Fibroblast of pulmonary artery (primary cell): ENCODE measurements at places on chromosomes 6 and 20.
A peak's percentile ranks its signal among the peaks of the same experiment; 100 is the strongest.

GRCh38 chr6:24614648-24615047, 31.3 kb downstream of the KIAA0319 start:
- no peak for DNase-seq

DNA sequence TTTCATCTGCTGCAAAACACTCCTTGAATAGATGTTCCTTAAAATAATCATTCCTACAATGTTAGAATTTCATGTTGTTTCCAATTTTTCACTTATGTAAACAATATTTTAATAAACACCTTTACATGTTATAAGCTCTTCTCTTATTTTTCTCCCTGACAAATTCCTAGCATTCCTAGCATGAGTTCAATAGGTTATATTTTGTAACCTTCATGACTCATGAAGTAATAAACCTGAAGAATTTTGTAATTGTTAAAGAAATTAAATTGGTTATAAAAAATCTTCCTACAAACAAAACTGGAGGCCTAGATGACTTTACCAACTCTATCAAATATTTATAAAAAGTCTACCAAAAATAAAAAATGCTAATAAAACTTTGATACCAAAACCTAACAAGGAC, 66.3 kb downstream of the NT5E start:
- DNase-seq = peak; percentile 44

DNA sequence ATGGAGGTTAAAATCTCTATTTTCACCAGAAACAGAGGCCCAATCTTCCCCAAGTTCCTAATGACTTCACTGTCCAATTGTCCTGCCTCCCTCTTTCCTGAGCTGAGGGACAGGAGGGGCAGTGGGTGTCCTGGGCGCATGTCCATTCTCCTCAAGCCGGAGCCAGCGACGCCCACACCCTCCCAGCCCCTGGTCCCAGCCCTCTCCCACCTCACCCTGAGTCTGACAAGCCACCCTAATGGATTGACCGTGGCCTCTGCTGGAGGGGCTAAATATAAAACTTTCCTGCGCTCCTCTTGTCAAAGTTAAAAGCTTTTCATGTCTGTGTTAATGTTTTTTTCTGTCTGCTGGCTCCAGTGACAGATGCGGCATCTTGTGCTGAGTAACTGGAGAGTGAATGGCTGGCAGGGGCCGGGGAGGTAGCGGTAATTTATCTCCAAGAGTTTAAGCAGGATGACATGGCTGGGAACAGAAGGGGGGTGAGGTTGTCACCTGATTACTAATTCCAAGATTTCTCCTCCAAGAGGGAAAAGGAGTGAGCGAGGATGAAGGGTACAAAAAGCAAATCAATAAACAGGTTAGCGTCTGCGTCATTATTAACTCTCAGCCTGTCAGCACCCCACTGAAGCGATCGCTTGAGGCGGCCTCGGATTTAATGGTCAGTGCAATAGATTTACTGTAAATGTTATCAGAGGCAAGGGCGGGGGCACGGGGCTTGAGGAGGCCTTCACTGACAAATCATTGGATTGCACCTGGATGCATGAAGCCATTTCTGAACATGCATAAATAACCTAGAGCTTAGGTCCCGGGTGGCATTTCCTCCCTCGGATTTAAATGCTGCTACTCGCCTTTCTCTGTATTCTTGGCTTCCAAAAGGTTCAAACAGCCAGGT, 118.1 kb upstream of the MAFB start:
- no peak for DNase-seq

GRCh38 chr6:108832738-108833137, 15.5 kb upstream of the ARMC2 start:
- DNase-seq = no peak

DNA sequence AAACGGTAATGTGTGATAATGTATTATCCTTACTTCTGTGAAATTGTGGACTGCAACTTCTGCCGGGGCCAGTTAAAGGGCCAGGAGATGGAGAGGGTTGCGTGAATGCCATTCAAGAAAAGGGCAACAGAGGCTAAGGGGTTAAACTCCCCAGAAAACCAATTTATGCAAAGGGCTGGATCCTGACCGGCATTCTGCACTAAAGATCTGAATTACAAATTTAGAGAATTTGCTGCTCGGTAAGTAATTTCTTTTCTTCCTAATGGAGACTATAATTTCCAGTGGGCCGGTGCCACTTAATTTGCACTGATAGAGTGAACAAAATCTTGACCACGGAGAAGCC, 130.1 kb downstream of the BCAS1 start:
- DNase-seq = no peak

DNA sequence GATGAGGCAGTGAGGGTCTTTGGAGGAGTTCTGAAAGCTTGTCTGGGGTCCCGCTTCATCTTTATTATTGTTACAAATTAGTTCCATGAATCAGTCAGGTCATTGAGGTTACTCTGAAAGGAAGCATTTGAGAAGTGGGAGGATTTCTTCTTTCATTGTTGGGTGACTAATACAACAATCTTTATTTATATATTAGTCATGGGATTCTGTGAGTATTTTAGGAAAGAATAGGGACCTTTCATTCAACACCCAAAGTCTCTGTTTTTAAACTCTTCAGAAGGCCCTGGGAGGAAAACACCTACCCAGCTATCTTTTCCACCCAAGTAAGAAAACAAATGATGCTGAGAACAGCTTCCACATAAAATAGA, 98.3 kb downstream of the SOD2 start:
- DNase-seq = peak; percentile 62

- no peak for DNase-seq
Observed at GRCh38 chr6:127215931-127216330, 50.7 kb upstream of the RNF146 start.

DNA sequence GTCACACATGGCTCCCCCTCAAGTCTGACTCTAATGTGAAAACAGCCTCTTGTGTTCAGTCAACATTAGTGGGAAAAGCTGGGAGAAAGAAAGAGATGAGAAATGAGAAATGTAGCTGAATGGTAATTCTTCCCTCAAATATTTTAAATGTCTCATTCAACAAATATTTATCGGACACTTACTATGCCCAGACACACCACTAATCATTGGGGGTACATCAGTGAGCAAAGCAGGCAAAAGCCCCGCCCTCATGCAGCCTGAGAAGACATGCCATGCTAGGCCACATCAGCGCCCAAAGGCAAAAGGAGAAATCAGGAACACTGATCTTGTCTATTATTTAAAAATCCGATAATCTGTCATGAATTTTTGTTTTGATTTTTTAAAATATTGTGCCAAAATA, 89.9 kb upstream of the ASF1A start:
- no peak for DNase-seq

GRCh38 chr6:21808045-21808470, 214.5 kb downstream of the SOX4 start:
- DNase-seq = peak; percentile 74

GRCh38 chr6:111743862-111744692, 129.2 kb downstream of the FYN start:
- DNase-seq = peak; percentile 88
